Stomach (tissue), 19 donors: ENCODE measurements at places on chromosomes 1 and 21. TPM values are rescaled to one million over a fixed set of nuclear protein-coding genes. Genes with fewer than 3 reads are reported as not detected.

DNA sequence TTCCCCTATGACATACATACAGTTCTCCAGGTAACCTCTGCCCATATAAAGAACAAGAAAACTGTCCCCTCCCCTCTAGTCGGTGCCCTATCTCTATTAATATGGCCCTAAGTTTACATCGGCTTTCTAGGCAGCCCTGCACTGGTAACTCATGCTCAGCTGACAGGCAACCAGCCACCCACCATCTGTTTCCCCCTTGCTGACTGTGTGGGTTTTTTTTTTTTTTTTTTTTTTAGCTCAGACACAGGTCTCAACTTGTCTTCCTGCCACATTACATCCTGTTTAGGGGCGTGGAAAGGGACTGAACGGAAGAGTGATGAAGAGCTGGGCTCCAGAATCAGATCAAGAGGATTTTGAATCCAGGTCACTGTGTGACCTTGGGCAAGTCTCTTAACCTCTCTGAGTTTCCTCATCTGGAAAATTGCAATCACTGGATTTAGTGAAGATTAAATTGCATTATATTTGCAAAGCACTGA is 14.0 kb downstream of the LAPTM5 start:
- H3K27me3 ChIP-seq = no peaks in the 10 kb centered on the region
- H3K4me3 ChIP-seq = no peak overlapping the region
- peaks cover 18% of the 10 kb centered on the region for H3K4me1 ChIP-seq
- DNase-seq = no peak
- H3K36me3 ChIP-seq = no peaks in the 10 kb centered on the region
- peak overlapping the region; percentile 7 for H3K27ac ChIP-seq

- H3K4me1 ChIP-seq = no peaks in the 10 kb centered on the region
- no peaks in the 10 kb centered on the region for H3K36me3 ChIP-seq
- H3K27ac ChIP-seq = no peak overlapping the region
- DNase-seq = no peak
- H3K27me3 ChIP-seq = no peaks in the 10 kb centered on the region
Measured at GRCh38 chr1:100597061-100597741, 59.3 kb downstream of the GPR88 start.

DNA sequence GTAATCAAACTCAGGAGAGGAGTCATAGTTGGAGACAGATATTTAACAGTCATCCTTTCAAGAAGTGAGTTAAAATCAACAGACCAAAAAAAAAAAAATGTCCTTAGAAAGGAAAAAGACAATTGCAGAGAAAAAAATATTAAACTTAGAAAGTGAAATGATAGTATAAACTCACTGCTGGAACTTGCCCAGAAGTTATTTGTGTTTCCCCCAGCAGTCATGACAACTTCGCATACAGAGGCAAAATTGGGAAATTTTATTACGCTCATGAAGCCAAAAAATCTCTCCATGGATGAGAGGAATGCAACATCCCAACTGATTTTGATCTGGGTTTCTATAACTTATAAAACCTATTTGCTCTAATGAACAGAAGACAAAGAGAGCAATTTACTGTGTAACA is 198.2 kb downstream of the LRRC7 start:
- no peaks in the 10 kb centered on the region for H3K36me3 ChIP-seq
- no peaks in the 10 kb centered on the region for H3K27me3 ChIP-seq
- no peaks in the 10 kb centered on the region for H3K4me1 ChIP-seq
- no peak overlapping the region for H3K27ac ChIP-seq
- H3K4me3 ChIP-seq = no peak overlapping the region

GRCh38 chr1:102834688-102835320 is 273.5 kb downstream of the COL11A1 start:
- no peaks in the 10 kb centered on the region for H3K36me3 ChIP-seq
- H3K27ac ChIP-seq = no peak overlapping the region
- H3K4me3 ChIP-seq = no peak overlapping the region
- no peaks in the 10 kb centered on the region for H3K27me3 ChIP-seq
- no peak for DNase-seq
- H3K4me1 ChIP-seq = no peaks in the 10 kb centered on the region

DNA sequence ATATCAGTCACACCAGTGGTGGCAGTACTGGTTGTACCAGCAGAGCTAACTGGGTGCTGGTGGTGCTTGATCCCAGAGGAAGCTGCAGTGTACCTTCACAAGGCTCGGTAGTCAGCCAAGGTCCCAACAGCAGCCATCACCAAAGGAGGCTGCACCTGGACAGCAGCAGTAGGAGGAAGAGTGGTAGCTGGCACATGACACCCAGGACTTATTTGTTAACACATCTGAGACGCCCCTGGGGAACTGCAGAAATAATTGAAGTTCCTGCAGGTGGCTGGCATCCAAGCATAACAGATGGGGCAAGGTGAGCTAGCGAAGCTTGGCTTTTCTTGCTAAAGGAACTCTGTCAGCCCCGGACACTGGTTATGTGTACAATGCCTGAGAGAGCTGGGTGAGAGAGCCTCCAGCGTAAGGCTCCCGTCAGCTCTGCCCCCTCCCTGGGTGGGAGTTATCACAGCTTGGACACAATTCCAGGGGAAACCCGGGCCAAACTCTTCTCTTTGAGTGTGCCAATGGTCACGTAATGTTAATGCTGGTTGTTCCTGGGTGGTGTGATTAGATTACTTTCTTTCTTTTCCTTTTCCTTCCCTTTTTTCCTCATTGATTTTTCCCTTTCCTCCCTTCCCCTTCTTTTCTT is 29.1 kb upstream of the PARP1 start:
- no peaks in the 10 kb centered on the region for H3K4me1 ChIP-seq
- H3K4me3 ChIP-seq = no peak overlapping the region
- H3K36me3 ChIP-seq = no peaks in the 10 kb centered on the region
- H3K27me3 ChIP-seq = no peaks in the 10 kb centered on the region
- no peak for DNase-seq
- H3K27ac ChIP-seq = no peak overlapping the region

DNA sequence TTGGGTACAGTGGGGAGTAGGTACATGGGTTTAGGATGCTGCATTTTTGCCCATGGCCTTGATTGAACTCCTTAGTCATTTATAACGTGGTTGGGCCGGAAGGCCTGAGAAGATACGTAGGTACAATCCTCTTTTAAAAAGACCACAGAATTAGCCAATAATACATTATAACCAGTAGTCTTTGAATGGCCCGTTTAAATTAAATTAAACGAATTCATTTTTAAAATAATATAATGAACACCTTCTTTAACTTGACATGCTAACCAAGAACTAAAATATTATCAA is 20.1 kb upstream of the ADAR start:
- H3K27me3 ChIP-seq = no peaks in the 10 kb centered on the region
- H3K4me3 ChIP-seq = peak overlapping the region; percentile 84

- no peak overlapping the region for H3K4me3 ChIP-seq
- peaks cover 32% of the 10 kb centered on the region for H3K36me3 ChIP-seq
- no peak overlapping the region for H3K27ac ChIP-seq
Measured at GRCh38 chr1:53871773-53872484, 17.7 kb downstream of the YIPF1 start.

- no peaks in the 10 kb centered on the region for H3K4me1 ChIP-seq
- H3K27ac ChIP-seq = no peak overlapping the region
- H3K4me3 ChIP-seq = no peak overlapping the region
- no peaks in the 10 kb centered on the region for H3K36me3 ChIP-seq
- no peak for DNase-seq
- H3K27me3 ChIP-seq = no peaks in the 10 kb centered on the region
Measured at GRCh38 chr1:68081775-68082283, 31.4 kb upstream of the DIRAS3 start.

GRCh38 chr1:24575905-24576587 is 20.2 kb downstream of the NCMAP start:
- H3K36me3 ChIP-seq = no peaks in the 10 kb centered on the region
- H3K4me1 ChIP-seq = peaks cover 18% of the 10 kb centered on the region
- no peak overlapping the region for H3K4me3 ChIP-seq

DNA sequence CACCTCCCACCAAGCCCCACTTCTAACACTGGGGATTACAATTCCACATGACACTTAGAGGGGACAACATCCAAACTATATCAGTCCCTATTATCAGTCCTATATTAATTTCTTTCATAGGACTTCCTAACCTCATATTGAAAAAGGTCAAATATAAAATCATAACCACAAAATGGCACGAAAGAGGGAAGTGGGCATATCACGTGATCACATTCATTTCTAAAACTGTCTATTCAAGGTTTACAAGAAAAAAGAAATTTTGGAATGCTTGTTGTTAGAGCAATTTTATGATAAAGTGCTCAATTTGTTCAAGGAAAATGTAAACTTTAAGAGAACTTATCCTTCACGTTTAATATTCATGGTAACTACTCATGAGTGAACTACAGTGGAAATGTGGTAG is 13.2 kb upstream of the CDC7 start:
- H3K27ac ChIP-seq = no peak overlapping the region
- DNase-seq = no peak
- H3K4me3 ChIP-seq = no peak overlapping the region
- no peaks in the 10 kb centered on the region for H3K27me3 ChIP-seq
- H3K4me1 ChIP-seq = no peaks in the 10 kb centered on the region
- no peaks in the 10 kb centered on the region for H3K36me3 ChIP-seq

GRCh38 chr21:17785403-17785788 is 33.8 kb downstream of the C21orf91 start:
- H3K27me3 ChIP-seq = no peaks in the 10 kb centered on the region
- H3K36me3 ChIP-seq = peaks cover 9% of the 10 kb centered on the region
- no peak overlapping the region for H3K4me3 ChIP-seq
- peaks cover 7% of the 10 kb centered on the region for H3K4me1 ChIP-seq

GRCh38 chr1:240350910-240351331 is 259.2 kb downstream of the FMN2 start:
- H3K27ac ChIP-seq = no peak overlapping the region
- no peaks in the 10 kb centered on the region for H3K4me1 ChIP-seq
- H3K4me3 ChIP-seq = no peak overlapping the region
- no peaks in the 10 kb centered on the region for H3K36me3 ChIP-seq

DNA sequence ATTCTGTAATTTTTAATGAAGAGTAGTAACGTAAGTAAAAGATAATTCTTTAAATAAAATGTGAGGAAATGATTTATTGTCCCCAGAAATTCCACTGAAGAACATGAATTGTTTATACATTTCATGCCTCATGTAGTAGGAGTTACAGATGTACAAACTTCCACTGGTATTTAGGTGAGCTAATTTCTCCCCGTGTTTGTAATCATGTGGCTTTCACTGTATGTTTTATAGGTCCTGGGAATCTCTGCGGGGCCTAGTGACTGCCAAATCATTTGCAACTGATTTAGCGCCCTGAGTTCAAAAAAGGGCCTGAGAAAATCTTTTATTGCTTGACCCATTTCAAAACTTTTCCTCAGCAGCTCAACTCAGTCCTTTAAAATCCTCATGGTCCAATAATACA is 30.5 kb upstream of the FASLG start:
- H3K36me3 ChIP-seq = no peaks in the 10 kb centered on the region
- no peak for DNase-seq
- H3K27me3 ChIP-seq = no peaks in the 10 kb centered on the region
- H3K4me3 ChIP-seq = no peak overlapping the region

The KCNE2 gene
- 126 TPM for total RNA-seq

The OR10J1 gene
- total RNA-seq = not detected

The CLCA4 gene
- total RNA-seq = not detected

The MTMR11 gene
- 8.6 TPM for total RNA-seq

The GBP6 gene
- not detected for total RNA-seq
